ENCODE measurements at places on chromosomes 5 and 9.

GRCh38 chr5:91106842-91107511 lies 276.1 kb downstream of the ARRDC3 start:
- no peak for DNase-seq

DNA sequence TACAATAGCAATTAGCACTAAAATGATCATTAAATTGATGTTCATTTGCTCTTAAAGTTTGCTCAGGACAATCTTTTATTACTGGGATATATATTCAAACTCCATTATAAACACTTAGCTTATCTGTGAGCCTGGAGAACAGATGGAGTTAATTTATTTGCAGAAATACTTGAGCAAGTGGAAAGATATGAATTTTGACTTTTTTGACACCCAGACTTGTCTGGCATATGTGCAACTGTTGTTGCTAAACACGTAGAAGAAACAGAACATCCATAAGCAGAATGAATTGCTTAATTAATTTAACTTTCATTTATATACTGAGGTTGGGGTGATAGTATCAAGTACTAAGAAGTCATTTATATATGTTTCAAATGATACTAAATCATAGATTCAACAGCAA lies 820.7 kb upstream of the TYRP1 start:
- DNase-seq, result no peak

DNA sequence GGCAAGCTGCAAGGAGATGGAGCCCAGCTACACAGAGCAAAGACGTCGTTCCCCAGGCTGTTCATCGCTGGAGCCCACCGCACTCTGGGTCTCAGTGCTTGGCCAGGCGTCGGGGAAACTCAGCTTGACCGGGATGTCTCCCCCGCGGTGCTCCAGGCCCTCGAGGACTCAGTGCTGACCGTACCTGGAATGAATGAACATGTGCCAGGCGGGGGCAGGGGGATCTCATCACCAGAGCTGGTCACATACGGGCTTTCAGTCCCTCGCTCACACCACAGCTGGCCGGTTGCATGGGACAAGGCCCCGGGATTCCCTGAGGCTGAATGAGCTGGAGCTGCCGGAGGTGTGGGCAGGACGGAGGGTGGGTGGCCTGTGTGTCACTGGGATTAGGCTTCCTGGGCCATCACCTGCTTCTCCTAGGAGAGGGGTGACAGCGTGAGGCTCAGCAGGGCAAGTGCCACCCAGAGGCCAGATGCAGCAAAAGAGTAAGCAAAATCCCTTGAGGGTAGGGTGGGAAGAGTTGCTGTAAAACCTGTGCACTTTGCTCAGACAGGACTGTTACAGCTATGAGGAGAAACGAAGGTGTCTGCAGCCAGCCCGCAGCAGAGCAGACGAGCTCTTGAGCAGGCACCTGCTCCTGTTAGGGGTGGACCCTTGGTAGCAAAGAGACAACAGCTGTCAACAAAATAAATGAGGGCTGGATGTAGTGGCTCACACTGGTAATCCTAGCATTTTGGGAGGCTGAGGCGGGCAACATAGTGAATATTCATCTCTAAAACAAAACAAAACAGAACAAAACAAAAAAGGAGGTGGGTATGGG lies 70.7 kb upstream of the RAPGEF1 start:
- no peak for DNase-seq

GRCh38 chr5:173760461-173761177 lies 127.5 kb upstream of the CPEB4 start:
- DNase-seq, result no peak

DNA sequence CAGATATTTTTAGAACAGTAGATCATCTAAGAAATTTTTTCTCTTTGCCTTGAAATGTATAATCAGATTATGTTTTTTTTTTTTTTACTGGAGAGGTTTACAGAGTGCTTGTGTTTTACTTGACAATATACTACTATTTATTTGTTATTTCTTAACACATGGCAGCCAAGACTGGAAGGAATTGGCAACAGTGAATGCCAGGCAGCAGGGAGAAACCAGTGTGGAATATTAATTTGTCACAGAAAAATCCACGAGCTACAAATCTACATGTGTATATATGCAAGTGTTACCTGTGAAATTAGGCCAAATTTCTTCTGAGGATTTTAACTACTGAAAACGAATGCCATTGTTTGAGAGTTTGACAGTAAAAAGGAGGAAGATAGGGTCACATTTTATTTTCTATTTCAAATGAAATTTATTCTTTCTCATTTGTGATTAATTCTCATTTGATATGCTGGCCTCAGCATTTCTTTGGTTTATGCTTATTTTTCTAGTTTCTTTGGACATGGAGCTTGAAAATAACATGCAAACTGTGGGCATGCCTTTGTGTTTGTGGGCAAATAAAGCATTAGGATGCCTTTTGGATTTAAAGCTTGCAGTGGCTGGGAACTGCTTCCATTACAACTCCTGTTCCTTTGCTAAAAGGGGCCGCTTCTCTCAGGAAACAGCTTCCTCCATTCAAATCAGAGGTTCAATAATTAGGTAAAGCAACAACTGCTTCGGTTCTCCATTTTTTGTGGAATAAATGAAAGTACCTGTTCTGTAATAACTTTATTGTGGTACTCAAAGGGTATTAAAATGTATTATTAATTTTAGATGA lies 39.0 kb upstream of the ZFYVE16 start:
- DNase-seq, result no peak

DNA sequence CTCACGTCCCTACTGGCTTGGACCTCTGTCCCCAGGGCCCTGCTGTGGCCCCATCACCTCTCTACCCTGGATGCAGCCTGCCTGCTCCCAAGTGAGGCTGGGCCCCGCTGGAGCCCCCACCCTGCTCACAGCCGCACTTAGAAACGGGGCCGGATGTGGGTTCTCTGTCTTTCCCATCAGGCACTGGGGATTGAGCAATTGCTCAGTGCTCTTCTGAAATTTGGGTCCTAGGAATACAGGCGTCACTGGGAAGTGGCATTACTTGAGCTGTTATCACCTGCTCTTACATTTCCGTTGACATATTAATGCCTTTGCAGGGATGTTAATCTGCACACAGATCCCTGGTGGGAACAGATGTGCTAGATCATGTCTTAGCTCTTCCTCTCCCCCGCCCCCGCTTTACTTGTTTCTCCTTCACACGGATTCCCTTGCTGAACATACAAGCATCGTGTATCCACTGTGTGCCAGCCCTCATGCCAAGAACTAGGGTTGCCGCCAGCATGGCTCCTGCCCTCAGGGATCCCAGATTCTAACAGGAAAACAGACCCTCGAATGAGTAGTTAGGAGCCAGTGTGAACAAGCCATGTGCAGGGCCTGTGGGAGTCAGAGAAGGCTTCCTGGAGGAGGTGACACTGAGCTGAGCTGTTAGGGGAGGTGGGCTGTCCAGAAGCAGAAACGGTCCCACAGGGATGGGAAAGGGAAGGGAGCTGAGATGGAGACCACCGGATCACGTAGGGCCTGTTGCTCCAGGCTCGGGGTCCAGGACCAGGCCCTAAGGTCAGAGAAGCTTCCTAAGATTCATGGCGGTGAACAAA lies 65.1 kb downstream of the NEK6 start:
- DNase-seq, result no peak

DNA sequence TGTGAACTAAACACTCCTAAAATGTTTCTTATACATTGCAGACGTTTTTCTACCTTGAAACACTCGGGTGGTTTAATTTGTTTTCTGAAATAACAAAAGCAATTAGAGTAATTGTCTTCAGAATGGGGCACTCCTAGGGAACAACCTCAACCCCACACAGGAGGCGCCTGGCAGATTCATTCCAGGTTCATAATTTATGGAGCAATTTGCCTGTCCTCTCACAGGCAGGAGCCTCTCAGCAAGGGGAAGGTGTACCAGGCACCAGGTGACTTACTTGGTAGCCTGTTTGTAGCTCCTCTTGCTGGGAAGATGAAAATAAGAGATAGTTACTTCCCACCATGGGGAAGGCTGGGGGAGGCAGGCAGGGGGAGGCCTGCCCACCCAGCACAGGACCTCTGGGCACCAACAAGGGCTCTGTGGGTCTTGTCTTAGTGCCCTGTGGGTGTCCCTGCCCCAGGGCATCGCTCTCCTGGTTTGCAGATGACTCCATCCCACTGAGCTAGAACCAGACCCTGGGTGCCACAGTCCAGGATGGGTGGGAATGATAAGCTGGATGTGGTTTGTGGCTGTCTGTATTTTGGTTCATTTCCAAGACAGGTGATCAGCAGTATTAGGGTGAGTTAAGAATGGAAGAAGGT lies 144.4 kb downstream of the FSTL4 start:
- DNase-seq, result no peak

DNA sequence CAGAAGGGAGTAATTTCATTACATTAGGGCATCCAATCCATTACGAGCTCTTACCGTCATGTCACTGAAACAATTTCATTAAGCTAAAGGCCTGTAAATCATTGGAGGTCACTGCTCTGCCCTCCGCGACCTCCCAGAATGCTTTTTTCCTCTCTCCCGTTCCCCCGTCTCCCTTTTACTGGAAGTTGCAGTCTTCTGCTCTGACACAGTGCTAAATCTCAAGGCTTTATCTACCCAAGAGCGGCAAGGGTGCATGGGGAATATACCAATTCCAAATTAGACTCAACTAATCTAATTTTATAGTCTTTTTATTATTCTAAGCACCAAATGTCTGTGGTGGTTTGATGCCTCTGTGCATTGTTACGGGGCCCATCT lies 265.7 kb upstream of the PANK3 start:
- no peak for DNase-seq

DNA sequence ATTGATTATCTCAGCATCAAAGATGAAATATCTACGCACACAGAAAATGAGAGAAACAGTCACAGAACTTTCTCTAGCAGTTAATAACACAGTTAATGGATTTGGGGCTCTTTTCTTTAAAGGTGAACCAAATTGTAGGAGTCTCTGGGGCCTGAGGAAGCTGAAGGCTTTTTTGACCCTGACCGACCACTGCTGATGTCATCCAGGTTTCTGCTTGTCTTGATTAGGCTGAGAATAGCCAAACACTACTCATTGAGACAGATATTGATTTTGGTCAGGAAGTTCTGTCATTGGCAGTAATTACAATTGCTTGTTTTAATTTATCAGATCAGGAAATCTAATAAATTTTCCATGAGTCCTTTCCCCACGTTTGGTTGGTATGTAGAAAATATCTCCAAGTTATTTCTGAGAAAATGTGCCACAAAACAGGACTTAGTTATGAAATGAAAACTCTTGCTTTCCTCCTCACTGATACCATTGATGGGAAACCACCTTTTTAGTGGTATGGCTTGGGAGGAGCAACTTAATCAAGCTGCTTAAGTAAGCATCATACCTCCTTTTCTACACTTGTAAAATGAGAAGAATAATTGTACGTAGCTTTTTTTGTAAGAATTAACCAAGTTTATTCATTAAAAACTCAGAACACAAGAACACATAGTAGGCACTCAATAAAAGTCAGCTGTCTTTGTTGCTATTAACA lies 19.7 kb downstream of the CARTPT start:
- no peak for DNase-seq

DNA sequence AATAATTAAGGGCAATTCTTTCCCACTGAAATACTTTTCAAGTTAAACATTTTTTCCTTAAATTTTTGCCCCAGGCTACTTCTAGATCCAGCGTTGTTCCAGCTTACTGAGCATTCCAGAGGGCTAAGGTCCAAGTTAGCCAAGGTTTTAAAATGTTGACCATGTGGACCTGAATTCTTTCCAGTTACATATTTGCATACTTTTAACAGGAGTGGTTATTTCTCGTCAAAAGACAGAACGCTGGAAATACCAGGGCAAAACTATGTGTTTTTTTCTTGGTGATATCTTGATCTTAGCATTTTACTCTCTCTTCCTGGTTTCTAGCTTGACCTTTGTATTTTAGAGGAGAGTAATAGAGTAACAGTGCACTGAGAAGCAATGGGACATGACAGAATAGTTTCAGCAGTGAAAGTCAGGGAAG lies 32.8 kb downstream of the TMC1 start:
- DNase-seq, result no peak

- DNase-seq, result no peak
Measured at GRCh38 chr9:87226896-87227295, 270.8 kb upstream of the DAPK1 start.

DNA sequence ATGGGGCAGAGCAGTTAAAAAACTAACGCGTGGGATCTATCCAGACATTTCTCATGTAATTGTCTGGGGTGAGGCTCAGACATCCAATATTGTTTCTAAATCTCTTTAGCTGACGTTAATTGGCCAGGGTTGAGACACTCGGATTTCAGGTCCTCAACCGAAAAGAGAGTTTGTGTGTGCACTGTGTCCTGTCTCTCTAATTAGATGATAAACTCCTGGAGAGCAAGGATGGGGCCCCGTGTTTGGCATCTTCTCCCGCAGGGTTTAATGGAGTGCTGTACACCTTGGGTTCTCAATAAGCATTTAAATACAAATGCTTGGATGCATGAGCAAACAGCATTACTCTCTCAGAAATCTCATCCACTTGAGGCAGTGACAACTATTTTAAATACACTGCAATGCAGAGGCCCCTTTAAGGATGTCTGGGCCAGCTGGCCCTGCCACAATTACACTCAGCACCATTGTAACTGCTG lies 139.6 kb downstream of the MTX3 start:
- no peak for DNase-seq

DNA sequence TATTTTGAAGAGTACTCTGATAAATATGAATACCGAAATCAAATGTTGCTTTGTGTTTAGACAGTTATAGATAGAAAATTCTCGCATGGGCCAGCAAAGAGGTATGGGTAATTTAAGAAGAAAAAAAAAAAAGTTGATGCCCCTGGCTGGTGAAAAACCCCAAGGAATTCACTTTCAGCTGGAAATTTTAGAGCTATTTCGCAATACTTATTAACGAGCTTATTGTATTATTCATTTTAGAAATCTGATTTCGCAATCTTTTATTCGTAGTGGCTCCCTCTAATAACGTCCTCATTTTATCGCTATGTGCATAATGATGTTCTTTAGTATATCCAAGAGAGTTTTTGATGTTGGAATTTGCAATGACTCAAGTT lies 18.5 kb upstream of the FER start:
- no peak for DNase-seq

GRCh38 chr5:17918373-17919104 lies 284.3 kb downstream of the TAF11L14 start:
- no peak for DNase-seq

GRCh38 chr5:88845081-88845697 lies 37.8 kb downstream of the MEF2C start:
- no peak for DNase-seq

- no peak for DNase-seq
Measured at GRCh38 chr5:111765613-111766571, 8.9 kb upstream of the NREP start.

DNA sequence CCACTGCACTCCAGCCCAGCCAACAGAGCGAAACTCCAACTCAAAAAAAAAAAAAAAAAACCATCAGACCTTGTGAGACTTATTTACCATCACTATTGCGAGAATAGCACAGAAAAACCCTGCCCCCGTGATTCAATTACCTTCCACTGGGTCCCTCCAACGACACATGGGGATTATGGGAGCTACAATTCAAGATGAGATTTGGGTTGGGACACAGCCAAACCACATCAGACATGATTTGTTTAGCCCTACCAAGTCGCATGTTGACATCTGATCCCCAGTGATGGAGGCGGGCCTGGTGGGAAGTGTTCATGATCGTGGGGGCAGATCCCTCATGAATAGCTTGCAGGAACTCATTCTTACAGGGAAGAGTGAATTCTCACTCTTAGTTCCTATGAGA lies 26.6 kb downstream of the MYO10 start:
- DNase-seq, result no peak

GRCh38 chr9:115104908-115105307 lies 13.0 kb downstream of the TNC start:
- DNase-seq, result no peak

- no peak for DNase-seq
Measured at GRCh38 chr5:151062405-151063141, 18.3 kb downstream of the TNIP1 start.
